ENCODE measurements at places on chromosomes 2 and 18.

GRCh38 chr2:211413746-211414145 lies 857.3 kb downstream of the CPS1 start:
- DNase-seq = no peak

DNA sequence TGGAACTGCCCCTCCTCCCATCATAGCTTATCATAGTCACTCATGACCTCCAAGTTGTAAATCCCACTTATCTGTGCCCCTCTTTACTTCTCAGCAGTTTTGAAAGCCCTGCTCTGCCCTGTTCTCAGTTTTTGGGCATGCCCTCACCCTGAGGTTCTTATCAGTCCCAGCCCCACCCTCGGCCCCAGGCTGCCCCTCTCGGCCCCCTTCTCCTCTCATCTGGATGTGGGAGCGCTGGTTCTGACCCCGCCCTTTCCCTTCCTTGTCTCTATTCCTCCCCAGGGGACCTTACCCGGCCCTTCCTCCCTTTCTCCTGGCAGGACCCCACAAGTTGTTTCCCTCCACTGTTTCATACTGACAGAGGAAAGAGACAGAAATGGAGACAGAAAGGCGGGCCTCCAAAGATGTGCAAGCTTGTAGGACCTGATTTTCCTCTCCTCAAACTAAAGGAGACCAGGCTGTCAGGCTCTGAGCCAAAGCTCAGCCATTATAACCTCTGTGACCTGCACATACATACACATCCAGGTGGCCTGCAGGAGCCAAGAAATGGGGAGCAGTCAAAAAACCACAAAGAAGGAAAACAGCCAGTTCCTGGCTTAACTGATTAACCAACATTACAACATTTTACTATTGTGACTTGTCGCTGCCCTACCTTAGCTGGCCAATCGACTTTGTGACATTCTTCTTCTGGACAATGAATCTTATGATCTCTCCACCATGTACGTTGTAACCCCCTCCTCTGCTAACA lies 171.0 kb upstream of the HS6ST1 start:
- peak; percentile 47 for DNase-seq

DNA sequence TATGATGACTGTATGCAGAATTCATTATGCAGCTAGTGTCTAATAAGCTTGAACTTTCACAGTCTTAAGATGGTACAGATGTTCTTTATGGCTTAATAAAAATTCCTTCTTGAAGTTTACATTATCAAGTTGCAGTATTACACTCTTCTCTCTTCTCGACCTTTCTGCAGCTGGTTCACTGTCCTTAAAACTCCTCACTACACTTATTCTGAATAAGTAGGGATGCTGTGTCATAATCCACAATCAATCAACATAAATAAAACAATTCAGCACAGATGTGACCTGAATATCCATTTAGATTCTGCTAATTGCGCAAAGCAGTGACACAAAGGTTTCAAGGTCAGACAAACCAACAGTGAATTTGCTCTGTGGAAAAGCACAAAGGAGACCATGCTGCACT lies 356.8 kb downstream of the SUCLG1 start:
- no peak for DNase-seq

- DNase-seq = no peak
Observed at GRCh38 chr2:185785156-185785555, 46.6 kb downstream of the FSIP2 start.

- no peak for DNase-seq
Observed at GRCh38 chr2:122213312-122213711, 457.9 kb downstream of the TSN start.

DNA sequence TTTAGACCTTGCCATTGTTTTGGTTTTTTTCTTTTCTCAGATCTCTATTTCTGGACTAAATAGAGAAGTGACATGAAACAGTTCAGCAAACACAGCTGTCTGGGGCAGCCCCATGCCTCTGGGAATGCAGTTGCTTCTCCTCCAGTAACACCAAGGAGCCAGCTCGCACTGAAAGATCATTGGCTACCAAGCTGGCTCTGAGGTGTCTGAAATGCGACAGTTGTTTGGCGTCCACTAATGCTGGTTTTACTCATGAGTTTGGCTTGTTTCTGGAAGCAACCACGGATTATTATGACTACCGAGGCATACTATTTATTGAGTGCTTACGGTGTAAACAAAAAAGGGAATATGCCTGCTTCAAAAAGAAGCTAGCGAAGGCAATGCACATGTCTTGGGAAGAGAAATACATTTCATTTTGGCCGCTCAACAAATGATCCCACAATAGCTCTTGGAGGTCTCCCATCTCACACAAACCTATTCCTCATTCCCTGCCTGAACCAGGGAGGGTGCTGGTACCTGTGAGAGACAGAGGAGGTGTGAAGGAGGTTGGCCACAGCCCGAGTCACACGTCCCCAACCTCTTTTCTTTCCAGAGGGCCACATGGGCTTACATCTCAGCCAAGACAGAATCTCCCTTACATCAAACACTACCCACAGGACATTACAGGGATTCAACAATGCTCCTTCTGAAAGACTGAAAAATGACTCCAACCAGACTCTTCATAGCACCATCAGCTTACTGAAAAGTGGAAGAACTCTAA lies 37.5 kb upstream of the NEB start:
- peak; percentile 7 for DNase-seq

DNA sequence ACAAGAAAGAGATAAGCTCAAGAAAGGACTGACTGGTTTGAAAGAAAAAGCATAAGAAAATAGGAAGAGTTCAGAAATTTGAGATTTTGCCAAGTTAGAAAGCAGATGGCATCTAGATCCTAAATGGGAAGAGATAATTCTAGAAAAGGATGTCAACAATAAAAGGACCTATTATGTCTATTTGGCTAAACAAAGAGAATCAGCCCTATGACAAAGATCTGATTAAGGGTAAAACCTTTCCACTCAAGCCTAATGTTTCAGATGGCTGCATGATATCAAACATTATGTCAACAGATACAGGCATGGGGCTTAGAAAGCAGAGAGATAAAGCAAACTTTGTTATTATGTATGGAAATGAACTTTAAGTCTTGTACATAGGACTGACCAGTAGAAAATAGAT lies 465.0 kb upstream of the TRIB2 start:
- no peak for DNase-seq

DNA sequence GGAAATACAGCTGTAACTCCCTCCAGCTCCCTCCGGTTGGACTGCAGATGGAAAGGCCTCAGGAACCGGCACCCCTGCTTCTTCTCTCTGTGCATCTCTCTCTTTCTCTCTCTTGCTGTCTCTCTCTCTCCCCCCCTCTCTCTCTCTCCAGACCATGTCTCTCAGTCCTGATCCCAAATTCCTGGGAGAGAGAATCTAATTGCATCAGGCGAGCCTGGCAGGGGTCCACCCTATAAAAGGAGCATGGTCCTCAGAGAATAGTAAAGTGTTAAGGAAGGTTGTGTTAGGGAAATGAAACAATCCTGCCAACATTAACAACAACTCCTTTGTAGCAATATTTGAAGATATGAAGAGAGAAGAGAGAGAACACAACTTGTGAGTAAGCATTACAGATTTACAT lies 36.7 kb downstream of the VIT start:
- no peak for DNase-seq

- DNase-seq = no peak
Observed at GRCh38 chr2:203562268-203562667, 27.2 kb upstream of the RAPH1 start.

GRCh38 chr2:135862718-135863117 lies 13.5 kb downstream of the MCM6 start:
- no peak for DNase-seq

DNA sequence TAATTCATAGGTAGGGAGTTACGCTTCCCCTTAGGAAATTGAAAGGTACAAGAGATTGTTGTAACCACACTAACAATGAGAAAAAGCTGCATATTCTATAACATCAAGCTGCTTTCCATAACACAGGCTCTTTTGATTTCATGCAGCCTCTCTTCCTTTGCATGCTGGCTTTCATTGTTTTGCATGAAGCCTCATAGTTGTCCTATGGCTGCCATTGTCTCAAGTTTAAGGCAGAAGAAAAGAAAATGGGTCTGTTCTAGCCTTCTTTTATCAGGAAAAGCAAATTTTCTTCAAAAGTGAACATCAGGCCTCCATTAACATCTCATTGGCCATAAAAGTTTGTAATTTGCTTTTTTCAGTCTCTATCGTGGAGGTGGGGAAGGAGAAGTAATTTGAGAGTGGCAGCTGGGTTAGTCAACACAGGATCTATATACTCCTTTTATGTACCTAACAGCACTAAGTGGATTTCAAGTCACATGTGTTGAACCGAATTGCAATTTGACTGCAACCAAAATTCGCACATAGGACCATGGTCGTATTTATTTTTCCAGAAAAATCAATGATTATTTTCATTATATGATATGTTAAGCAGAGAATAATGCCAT lies 248.5 kb upstream of the RND3 start:
- DNase-seq = no peak

- no peak for DNase-seq
Observed at GRCh38 chr2:107592280-107592624, 234.4 kb upstream of the RGPD4 start.

DNA sequence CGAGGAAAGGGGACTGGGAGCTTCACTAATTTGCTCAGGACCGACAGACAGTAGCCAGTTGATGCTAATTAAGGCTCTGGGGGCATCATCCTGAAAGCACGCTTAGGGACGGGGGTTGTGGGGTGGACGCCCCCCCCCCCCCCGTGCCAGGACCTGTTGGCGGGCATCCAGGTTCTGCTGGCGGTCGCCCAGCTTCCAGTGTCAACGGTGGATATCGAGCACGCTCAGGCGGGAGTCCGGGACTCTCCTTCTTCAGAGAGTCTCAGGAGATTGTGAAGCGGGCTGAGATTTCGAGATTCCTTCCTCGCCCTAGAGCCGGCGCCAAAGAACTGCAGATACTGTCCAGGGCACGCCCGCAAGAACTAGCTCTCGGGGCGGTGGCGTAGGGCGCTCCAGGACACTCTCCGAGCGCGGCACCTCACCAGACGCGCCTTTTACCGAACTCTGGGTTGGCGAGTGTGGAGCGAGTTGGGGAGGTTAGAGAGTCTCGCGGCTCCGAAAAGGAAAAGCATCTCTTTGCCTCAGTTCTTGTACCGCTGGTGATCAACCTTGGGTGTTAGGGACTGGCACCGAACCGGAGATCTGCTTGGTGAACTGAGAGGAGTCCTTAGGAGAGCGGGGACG lies 5.6 kb downstream of the RAX start:
- DNase-seq = no peak
